Stimulated activated CD4-positive, alpha-beta T cell treated with anti-CD3 and anti-CD28 coated beads, Interleukin-15, amount 100 ng/mL, for 1 hour (primary cell): ENCODE measurements at places on chromosomes 3 and 15.
A peak's percentile ranks its signal among the peaks of the same experiment; 100 is the strongest.

DNA sequence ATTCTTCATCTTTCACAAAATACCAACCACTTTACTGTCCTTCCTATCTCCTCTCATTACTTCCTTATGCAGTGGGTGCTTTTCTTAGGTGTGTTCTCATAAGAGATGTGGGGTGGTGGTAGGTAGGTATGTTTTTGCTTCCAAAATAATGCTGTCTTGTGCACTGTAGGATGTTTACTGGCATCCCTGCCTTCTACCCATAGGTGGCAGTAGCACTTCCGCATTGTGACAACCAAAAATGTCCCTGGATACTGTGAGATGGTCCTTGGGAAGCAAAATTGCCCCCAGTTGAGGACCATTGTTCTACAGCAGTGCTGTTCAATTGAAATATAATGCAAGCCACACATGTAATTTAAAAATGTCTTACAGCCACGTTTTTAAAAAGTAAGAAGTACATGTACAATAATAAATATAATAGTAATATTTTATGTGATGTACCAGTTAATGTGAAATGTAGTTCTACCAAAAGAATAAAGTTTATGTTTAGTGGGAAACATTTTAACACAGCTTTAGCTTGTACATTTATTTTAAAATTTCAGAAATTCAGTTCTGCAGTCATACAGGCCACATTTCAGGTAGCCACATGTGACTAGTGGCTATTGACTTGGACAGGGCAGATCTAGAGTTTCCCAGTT lies 75.2 kb downstream of the NEO1 start:
- no peak for DNase-seq

GRCh38 chr15:33330931-33331330 lies 20.2 kb downstream of the RYR3 start:
- DNase-seq: no peak

GRCh38 chr15:56254265-56254664 lies 10.6 kb upstream of the RFX7 start:
- no peak for DNase-seq

DNA sequence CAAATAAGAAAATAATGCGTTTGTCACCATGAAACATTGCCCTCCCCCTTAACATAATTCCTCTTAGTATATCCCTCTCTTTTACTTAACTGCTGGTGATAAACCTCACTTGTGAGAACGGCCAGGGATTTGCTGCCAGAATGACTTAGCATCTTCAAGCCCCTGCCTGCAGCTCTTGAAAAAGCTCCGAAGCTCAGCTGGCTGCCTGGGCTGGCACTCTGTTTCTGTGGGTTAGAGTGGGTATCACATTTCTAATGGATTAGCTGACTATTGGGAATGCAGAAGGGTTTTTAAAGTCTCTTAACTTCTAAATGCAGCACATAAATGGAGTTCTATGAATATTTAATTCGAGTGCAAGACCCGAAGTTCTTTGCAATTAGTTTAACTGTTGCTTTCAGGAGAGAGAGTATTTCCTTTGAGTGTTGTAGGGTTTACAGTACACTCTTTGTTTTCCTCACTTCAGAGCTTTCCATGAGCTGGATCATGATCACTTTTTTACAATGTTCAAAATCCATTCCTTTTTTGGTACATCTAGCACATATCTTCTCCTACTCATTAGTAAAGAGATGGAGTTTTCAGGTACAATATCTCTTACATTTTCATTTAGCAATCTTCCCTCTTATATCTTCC lies 124.7 kb upstream of the RBMS3 start:
- DNase-seq: no peak

GRCh38 chr3:73086071-73086494 lies 24.6 kb downstream of the EBLN2 start:
- DNase-seq: peak; percentile 22

DNA sequence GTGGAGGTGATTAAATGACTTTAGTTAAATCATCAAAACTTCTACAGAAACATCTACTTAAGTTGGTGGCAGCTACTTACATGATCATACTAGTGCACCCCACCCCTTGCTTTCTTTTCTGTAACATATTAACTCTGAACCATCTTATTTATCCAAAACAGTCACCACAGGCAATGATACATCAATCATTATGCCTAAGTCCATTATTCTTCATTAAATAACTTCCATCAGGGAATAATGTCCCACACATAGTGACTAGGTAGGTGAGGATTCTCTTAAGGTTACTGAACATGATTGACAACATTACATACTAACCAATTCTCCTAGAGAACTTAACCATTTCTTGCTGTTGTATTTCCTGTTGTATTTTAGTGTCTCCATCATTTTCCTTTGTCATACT lies 210.2 kb downstream of the NR1D2 start:
- DNase-seq: no peak

DNA sequence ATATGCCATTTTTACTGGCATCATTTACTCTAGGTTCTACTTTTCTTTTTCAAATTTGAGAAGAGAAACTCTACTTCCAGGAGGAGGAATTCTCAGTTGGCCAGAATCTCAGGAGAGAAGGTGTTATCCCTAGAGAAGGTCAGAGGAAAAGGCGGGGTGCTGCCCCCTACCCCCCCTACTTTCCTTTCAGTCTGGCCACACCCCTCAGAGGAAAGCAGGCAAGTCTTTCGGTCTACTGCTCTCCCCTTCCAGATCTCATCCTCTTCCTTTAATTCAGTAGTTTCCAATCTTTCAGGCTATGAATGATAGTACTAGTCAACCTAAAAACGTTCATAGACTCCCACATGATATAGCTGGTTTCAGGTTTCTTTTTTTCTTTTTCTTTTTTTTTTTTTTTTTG lies 366.5 kb upstream of the TBL1XR1 start:
- no peak for DNase-seq

DNA sequence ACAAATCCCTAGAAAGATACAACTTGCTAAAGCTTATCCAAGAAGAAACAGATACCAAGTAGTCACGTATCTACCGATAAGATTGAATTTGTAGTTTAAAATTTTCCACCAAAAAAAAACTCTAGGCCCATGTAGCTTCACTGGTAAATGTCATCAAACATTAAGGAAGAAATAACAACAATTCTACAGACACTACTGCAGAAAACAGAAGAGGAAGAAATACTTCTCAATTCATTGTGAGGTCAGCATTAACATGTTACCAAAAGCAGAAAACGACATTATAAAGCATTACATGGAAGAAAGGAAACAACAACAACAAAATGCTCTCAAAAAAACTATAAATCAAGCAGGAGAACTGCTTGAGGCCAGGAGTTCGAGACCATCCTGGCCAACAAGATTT lies 27.5 kb upstream of the TM4SF19 start:
- DNase-seq: no peak

DNA sequence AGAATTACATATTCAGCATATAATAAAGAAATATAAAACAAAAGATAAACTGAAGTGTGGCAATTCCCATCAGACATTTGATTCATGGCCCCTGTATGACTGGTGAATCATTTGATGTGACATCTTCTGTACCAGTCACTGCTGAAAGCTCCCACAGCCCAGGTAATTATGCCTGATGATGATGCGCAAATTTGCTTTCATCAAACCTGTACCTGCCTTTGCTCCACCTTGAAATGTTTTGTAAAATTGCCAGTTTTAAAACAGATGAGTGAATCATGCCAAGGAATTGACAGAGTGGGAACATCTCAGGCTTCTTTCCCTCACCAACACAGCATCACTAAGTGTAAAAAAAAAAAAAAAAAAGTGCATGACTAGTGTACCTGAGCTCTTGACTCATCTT lies 66.5 kb upstream of the EIF1B start:
- no peak for DNase-seq

DNA sequence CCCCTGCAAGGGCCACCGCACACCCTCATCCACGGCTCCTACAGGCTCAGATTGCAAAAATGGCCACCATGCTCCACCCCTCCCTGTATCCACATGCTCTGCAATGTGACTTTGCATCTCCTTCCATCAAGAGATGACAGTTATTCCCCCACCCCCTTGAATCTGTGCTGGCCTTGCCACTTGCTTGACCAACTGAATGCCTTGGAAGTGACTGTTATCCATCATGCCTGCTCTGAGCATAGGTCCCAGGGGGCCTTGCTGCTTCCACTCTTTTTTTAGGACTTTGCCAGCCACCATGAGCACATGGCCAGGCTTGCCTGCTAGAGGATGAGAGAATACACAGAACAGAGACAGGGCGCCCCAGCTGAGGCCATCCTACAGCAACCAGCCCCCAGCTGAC lies 13.6 kb downstream of the HAPLN3 start:
- no peak for DNase-seq

GRCh38 chr3:10937141-10937825 lies 55.3 kb upstream of the SLC6A1 start:
- DNase-seq: no peak

GRCh38 chr15:83404121-83404520 lies 43.0 kb upstream of the SH3GL3 start:
- DNase-seq: no peak

GRCh38 chr3:129016356-129016719 lies 15.2 kb downstream of the EFCC1 start:
- DNase-seq: peak; percentile 37

GRCh38 chr15:64006642-64007041 lies 39.6 kb downstream of the DAPK2 start:
- DNase-seq: no peak

DNA sequence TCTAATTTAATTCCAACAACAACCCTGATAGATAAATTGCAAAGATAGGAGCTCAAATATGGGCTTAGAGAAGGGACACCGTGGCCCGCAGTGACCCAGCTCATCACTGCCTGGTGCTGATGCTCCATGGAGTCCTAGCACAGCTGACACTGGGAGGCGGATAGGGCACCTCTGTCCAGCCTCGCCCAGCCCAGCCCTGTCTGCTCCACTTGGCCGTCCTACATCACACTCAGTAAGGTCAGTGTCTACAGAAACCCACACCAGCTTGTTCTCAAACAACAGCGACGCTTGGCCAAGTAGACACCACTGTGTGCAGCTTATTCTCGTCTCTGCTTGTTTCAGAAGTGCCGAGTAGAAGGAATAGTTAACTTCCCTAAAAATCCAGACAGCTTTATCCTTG lies 33.9 kb downstream of the GABRB3 start:
- no peak for DNase-seq

GRCh38 chr3:177437513-177438337 lies 240.4 kb upstream of the TBL1XR1 start:
- no peak for DNase-seq

- DNase-seq: no peak
Observed at GRCh38 chr3:152556731-152557254, 278.1 kb upstream of the P2RY1 start.

- DNase-seq: no peak
Observed at GRCh38 chr3:103787879-103788278, 1353.1 kb downstream of the ZPLD1 start.

- DNase-seq: no peak
Observed at GRCh38 chr3:62875558-62876002, 364 bp upstream of the CADPS start.

DNA sequence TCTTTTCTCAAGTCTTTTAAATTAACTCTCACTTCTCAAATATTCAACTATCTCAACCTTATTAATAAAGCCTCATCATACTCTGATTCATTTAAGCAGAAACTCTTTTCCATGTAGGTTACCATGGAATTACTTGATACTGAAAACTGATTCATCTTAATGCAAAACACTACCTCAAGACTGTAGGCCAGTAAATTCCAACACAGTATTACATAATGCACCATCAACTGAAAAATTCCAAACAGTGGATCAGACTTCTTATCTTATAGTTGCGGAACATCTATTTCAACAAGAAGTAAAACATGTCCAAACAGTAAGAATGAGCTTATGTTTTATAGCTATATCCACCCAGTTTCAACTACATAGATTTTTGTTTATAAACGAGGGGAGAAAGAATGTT lies 124.5 kb downstream of the PEAK1 start:
- DNase-seq: no peak

DNA sequence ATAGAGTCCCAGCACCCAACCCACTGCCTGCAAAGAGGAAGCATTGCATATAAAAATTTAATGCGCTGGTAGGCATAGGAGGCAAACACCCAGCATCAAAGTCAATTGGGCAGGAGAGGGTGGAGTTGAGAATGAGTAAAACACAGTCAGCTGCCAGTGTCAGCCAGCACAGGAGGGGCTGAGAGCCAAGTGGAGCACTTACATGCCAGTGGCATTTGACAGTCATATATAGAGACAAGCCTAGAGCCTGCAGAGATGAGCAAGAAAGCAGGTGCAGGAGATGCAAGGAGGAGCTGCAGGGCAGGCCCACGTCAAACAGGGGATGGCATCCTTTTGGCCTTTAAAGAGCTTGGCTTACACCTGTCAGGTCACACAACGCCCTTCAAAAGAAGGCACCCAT lies 27.6 kb upstream of the ZFAND6 start:
- no peak for DNase-seq

DNA sequence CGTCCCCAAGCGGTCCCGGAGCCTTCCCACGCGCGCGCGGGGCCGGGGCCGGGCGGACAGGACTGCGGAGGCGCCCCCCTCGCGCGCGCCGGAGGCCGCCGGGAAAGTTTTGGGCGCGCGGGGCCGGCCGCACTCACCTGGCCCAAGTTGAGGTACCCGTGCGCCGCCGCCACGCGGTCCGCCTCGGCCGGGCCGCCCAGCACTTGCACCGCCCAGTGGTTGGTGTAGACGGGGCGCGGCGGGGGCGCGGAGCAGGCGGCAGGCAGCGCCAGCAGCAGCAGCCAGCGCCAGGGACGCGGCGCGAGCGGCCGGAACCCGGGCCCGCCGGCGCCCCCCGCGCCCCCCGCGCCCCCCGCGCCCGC lies 289 bp downstream of the PCSK6 start:
- DNase-seq: no peak

- DNase-seq: no peak
Observed at GRCh38 chr15:55685286-55685685, 57.7 kb downstream of the PRTG start.

DNA sequence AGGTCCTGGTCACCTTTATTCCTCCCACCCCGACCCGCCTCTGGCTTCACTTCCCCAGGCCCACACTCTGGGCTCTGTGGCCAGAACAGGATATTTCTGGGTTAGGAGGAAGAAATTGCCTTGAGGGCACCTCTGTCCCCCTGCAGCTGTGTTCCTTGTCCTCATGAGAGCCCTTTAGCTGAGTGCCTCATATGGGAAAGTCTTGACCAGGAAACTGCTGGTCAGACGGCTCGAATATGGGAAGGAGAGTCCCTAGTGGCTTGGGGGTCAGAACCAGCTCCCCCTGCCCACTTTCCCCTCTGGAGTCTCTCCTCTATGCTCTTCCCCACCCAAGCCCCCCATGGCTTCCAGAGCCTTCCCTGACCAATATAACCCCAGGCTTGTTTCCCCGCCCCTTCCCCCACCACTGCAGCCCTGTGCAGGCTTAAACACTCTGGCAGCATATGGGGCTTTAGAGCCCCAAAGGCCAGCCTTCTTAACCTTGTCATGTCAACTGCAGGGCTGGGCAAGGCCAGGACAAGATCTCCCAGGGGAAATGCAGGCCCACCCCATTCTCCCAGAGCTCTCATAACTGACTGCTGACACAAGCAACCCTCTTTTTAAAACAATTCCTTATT lies 36.4 kb downstream of the SEC22C start:
- DNase-seq: no peak

DNA sequence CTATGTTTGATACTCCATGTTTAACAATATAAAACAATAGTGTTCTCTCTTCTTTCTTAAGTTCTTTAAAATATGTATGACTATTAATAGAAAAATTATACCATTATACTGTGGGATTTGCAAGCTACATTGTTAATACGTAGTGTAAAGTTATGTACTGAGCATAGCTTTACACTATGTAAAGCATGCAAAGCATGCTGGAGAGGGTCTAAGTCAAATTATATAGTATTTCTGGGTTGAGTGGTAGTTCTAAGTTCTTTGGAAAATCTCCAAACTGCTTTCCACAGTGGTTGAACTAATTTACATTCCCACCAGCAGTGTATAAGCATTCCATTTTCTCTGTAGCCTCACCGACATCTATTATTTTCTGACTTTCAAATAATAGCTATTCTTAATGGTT lies 253.0 kb downstream of the RAP2B start:
- DNase-seq: no peak
